ENCODE measurements at places on chromosomes 4 and X.

GRCh38 chrX:103002576-103002975, 61.4 kb downstream of the BEX1 start:
- DNase-seq = no peak

GRCh38 chr4:8916906-8917305, 45.3 kb upstream of the HMX1 start:
- no peak for DNase-seq

GRCh38 chrX:136199365-136199764, 51.8 kb downstream of the MAP7D3 start:
- DNase-seq = no peak

- DNase-seq = no peak
Measured at GRCh38 chr4:13202701-13203100, 281.4 kb downstream of the RAB28 start.

- no peak for DNase-seq
Measured at GRCh38 chrX:55815546-55815945, 98.0 kb downstream of the RRAGB start.

DNA sequence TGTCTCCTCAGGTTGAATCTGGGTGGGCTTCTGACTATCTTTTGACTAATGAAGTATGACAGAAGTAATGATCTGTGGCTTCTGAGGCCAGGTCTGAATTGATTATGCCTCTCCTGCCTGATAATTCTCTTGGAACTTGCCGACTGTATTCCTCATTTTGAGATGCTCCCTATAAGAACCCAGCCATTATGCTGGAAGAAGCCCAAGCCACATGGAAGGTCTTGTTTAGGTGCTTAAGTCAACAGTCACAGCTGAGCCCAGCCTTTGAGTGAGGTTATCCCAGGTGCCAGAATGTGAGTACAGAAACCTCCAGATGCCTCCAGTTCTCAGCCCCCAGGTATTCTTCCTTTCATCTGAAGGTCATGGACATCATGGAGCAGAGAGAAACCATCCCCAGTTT, 456.6 kb downstream of the IL15 start:
- no peak for DNase-seq
